NCI-H446 treated with DMSO at 0.1 percent for 48 hours (cell line): ENCODE measurements at places on chromosomes 6 and 20.

DNA sequence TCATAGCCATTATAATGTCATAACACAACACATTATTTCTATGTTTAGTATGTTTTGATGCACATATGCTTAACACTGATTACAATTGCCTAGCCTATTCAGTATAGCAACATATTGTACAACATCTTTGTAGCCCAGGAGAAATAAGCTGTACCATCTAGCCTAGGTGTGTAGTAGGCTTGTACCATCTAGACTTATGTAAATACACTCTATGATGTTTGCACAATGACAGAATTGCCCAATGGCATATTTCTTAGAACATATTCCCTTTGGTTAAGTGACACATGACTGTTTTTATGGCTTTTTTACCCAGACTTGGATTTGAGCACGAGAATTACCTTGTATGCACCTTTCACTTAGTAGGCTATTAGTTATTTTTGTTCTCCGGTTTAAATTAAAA, 64.5 kb upstream of the HIVEP1 start:
- DNase-seq: no peak

DNA sequence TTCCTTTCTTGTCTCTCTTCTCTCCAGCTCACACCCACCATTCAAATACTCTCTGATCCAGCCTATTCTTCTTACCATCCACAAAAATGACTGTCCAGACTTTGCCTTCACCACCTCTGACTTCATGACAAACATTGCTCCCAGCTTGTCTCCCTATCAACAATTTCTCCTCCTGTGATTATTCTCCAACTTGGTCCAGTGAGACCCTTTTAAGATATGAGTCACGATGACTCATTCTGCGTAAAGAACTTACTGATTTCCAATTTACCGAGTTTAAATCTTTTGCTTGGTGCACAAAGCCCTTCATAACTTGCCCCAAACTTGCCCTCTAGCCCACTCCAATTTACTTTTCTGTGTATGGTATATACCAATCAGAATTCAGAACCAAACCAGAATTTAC, 833.2 kb downstream of the MAFB start:
- DNase-seq: no peak

- no peak for DNase-seq
Measured at GRCh38 chr6:37868447-37868825, 48.9 kb downstream of the ZFAND3 start.

DNA sequence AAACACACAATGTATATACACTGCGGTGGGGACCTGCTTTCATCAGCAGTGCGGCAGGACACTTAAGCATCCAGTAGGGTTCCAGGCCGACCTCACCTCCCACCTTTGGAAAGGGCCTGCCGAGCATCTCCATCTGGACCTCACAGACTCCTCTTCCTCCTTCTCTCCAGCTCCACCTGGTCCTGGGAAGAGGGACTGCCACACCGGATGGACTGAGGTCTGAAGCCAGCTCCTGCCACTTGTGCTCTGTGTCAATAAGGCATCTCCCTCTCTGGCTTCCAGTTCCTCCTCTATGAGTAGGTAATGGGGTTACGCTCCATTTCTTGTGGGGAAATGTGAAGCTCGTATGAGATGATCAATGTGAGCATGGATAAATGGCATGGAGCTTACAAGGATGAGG, 19.1 kb upstream of the NNAT start:
- DNase-seq: no peak

DNA sequence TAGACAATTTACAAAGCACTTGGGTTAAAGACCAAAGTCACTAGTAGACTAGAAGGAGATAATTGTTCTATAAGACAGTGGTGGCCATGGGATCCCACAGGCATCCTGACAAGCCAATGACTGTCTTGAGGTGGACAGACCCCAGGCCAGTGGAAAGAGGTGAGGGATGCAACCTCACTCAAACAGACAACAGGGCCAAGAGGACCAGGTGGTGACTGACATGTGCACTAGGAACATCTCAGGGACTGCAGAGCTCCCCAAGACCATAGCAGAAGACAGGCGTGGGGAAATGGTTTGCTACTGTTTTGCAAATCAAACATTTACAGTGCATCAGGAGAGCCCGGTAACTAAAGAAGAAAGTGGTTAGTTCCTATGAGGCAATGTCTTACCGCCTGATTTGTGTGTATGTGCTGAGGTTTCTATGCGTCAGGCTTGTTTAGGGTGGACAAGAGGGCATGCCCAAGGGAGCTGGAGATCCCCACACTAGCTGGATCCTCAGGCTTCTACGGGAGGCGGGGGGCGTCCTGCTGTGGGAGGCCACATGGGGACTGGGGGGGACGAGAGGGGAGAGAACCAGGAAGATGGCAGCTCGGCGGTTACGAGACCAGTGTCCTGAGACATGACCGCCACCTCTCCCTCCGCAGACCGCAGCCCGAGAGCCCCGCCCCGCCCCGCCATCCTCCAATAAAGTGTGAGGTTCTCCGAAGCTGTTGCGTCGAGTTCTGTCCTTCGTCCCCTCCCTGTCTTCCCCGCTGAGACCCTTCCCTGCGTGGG, 623 bp upstream of the MRPS26 start:
- no peak for DNase-seq

- DNase-seq: no peak
Measured at GRCh38 chr6:129671442-129672340, 38.3 kb downstream of the ARHGAP18 start.

DNA sequence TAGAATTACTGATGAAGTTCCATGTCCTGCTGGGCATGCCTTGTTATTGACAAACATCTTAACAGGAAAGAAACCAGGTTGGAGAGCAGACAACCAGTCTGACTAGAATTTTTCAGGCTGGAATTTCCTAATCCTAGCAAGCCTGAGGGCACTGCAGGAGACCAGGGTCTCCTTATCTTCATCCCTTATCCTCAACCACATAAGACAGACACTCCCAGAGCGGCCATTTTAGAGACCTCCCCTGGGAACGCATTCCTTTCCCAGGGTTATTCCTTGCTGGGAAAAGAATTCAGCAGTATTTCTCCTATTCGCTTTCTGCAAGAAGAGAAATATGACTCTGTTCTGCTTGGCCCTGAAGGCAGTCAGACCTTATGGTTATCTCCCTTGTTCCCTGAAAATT, 803.7 kb downstream of the GRIK2 start:
- DNase-seq: no peak

- DNase-seq: no peak
Measured at GRCh38 chr20:35134472-35134871, 12.7 kb downstream of the EDEM2 start.
